Glutamatergic neuron (in vitro differentiated cells): ENCODE measurements at places on chromosomes 5 and 9. TPM values are rescaled to one million over a fixed set of nuclear protein-coding genes. Genes with fewer than 3 reads are reported as not detected.

PPP3R2 gene
- not detected for total RNA-seq

SHB gene
- total RNA-seq, result 31.7 TPM

LOX gene
- 0.27 TPM for total RNA-seq

SLC34A3 gene
- total RNA-seq, result not detected

RASGEF1C gene
- total RNA-seq, result 21.1 TPM

PLAC8L1 gene
- total RNA-seq, result 2.2 TPM

ROPN1L gene
- not detected for total RNA-seq

CCL27 gene
- 1.7 TPM for total RNA-seq

DNA sequence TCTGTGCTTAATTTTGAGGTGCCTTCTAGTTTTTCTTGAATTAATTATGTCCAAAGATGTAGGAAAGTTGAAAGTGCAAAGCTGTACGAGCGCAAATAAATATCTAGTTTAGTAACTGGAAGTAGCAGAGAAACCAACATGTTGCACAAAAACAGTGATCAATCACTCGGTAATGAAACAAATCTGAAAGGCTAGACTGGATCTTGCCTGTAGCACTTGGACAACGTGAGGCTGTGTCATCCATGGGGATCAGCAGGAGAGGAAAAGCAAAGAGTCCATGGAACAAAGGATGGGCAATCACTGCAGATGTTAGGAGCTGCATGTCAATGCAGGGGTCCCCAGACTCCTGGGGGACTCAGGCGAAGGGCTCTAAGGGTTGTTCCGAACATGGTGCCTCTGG, 424.2 kb downstream of the IRX1 start:
- DNase-seq, result no peak

DNA sequence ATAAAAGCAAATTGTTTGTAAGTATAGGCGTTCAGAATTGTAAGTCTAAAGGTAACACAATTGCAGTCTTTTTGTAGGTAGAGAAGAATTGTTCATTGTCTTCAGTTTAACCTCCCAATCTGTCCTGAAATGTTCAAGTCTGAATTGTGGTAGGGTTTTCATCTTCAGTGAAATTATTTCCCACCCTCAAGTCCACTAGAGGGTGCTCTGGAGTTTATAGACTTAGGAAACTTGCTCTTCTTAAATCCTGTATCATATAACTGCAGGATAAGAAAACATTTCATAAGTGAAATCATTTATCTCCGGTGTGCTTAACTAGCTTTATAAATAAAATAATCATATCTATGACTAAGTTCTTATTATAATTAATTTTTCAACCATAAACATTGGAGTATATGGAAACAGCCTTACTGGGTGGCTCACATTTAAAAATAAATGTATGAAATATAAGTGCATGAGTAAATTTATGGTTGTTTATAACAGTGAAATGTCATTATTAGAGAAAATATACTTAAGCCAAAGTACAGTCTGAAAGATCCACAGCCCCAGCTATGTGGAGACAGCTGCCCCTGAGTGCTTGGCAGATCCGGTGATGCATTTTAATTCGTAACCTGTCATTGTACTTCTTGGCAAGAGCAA, 182.4 kb upstream of the OTULINL start:
- no peak for DNase-seq

GRCh38 chr5:38724301-38725030, 121.3 kb upstream of the OSMR start:
- no peak for DNase-seq

DNA sequence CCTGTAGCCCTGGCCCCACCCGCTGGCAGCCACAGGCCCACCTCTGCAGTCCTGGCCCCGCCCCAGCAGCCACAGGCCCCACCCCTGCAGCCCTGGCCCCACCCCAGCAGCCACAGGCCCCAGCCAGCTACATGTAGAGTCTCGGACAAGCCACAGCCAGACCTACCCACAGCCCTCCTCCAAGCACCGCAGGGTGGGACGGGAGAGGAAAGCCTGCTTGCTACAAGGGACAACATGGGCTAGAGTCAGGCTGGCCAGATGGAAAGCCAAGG, 49.5 kb upstream of the SARDH start:
- peak; percentile 57 for DNase-seq

DNA sequence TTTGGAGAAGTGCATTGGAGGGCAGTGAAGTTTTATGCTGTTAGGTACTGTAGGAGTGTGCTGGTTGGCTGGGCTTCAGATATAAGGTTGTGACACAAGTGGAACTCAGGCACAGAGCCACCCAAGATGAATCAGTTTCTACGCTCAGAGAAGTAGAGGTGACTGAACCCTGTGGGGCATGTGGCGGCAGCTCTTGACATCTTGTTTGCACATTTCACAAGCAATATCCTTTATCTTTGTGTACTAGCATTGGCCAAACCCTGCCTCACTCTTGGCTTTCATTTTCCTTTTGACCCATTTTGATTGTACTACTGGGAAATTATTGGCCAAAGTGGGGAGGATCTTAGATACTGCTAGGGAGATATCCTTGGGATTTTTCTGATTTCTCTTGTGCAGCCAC, 110.0 kb downstream of the PSAT1 start:
- no peak for DNase-seq

GRCh38 chr5:172530878-172531703, 76.8 kb upstream of the SH3PXD2B start:
- no peak for DNase-seq

- DNase-seq, result no peak
These were observed 117.4 kb downstream of the SLIT3 start for GRCh38 chr5:169183576-169183975.

- DNase-seq, result no peak
These were observed 64.2 kb upstream of the FST start for GRCh38 chr5:53416144-53416738.

DNA sequence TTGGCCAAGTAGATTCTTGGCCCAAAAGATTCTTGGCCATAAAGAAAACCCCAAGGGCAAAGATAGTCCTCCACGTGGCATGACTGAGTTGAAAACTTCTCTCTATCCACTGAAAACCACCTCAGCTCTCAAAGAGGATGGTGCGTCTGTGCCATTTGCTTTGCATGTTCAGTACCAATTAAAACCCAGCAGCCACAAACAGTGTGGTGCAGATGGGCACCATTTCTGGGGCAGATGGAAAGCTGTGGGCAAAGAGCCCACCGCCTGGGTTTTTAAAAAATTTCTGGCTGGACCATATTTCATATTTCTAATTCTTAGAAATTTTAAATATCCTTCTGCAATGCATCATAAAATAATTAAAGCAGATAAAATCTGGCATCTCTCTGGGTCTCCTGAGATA, 84.5 kb upstream of the PUM3 start:
- no peak for DNase-seq

DNA sequence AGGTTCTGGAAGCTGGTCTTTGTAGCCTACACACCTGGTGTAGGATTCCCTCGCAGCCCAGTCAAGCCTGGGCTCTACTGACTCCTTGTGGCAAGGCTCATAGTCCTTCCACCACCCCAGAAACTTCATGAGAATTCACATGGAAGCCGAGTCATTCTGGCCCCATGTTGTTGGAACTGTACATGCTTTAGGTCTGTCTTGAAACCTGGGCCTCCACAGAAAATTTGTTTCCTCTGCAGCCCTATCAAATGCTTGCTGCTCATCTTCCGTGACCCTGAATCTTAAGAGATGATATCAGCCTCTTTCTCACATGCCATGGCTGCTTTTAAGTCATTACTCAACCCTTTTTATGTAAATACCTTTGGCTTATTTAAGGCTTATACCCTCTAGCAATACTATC, 113.4 kb upstream of the GRHPR start:
- no peak for DNase-seq

- peak; percentile 64 for DNase-seq
These were observed 790 bp downstream of the PHF19 start for GRCh38 chr9:120875954-120876841.

- no peak for DNase-seq
These were observed 24.5 kb downstream of the PRRC2B start for GRCh38 chr9:131418143-131419025.

DNA sequence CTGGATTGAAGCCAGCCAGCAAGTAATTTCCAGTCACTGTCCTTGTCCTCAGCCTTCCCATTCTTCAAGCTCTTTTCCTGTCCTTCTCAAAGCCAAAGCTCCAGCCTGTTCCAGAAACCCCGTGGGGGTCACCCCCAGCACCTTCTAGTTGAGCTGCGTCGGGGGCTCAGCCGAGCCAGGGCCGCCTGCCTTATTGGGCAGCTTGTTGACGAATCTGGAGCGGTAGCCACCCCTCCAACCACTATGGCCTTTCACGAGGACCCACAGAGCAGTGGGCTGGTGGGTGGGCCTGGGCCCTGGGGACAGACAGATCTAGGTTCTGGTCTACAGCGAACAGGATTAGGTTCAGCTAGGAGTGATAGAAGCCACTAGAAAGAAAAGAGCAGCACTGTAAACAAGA, 47.3 kb downstream of the TSPAN17 start:
- no peak for DNase-seq

GRCh38 chr5:163658702-163659567, 153.5 kb downstream of the MAT2B start:
- peak; percentile 24 for DNase-seq

GRCh38 chr9:114829574-114830440, 24.0 kb upstream of the TNFSF15 start:
- no peak for DNase-seq

- no peak for DNase-seq
These were observed 76.8 kb downstream of the FGF10 start for GRCh38 chr5:44312374-44312773.

GRCh38 chr5:76620166-76620565, 3.0 kb downstream of the F2RL2 start:
- no peak for DNase-seq

DNA sequence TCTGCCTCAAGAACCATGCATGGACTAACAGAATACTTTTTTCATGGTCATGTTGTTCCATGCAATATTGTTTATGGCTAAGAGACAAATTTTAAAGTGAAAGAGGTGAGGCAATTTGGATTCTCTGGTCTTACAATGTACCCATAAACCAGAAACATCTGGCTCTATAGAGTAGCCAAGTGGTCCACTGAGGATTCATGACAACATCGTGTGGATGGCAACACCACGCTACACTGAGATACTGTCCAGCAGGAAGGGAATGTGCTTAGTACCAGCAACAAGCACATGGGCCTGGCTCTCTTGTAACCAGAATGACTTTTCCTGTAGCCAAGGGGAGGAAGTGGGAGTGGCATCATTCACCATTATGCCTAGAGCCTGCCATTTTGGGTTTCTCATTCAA, 218.2 kb downstream of the GADD45G start:
- DNase-seq, result no peak

DNA sequence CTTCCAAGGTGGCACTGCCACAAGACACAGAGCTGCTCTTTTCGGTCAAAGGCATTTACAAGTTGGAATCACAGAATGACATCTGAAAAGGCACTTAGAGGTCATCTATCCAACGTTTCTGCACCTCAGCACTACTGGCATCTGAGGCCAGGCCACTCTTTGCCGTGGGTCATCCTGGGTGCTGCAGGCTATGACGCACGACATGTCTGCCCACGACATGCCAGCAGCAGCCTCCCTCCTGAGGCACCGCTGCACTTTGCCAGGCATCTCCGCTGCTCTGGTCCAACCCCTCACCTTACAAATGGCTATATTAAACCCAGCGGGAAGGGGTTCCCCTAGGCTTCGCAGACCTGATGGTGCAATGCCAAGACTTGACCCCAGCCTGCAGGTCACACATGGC, 8.1 kb downstream of the SURF4 start:
- DNase-seq, result no peak

DNA sequence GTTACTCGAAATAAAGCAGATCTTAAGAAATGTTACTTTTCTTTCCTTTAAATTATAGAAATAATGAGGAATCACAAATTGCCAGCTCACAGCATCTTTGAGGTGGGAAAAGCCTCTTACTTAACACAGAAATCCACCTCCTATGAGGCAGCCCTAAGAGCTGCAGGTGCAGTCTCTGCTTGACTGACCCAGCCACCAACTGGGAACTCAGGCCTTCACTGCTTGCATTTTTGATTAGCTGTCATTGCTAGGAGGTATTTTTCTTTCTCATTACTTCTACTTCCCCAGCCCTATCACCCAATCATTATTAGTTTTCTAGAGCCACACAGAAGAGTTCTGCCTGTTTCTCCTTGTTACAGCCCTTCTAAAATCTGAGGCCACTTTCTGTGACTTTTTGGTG, 416.5 kb upstream of the KLF4 start:
- DNase-seq, result no peak

DNA sequence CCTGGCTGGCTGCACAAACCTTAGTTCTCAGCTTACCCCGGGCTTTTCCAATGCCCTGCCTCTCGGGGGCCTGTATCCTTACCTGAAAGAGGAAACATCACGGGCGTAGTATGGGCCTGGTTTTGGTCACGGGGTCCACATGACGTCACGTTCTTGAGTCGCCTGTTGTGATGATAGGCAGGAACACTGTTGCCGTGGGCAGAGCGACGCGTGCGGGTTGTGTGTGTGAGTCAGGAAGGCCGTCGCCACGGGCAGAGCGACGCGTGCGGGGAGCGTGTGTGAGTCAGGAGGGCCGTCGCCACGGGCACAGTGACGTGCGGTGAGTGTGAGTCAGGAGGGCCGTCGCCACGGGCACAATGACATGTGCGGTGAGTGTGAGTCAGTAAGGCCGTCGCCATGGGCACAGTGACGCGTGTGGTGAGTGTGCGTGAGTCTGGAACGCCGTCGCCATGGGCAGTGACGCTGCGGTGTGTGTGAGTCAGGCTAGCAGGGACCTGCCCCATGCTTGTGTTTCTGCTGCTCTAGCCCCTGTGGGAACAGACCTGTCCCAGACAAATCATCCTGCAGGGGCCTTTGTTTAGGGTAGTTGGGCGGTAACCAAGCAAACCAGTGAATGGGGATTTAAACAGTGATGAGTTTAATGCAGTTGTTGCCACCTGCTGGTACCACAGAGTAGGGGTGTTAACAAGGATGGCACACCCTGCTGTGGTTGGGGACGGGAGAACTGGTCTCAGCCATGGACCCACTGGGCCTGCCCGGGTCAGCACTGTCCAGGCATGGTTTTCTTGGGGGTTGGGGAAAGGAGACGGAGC, 19.8 kb downstream of the TRIP13 start:
- no peak for DNase-seq

DNA sequence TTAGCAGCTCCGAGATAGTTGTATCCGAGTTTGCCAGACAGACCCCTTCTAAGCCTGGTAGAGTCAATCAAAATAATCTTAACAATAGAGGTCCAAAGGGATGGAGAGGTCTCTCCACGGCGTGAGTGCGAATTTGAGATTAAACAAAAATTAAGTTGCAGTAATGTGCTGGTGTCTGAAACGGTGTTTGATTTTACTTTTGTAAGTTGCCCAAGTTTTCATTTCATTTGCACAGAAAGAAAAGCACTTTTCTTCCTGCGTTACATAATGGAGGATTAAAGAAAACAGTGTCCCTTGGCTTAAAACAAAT, 1.2 kb downstream of the IRX1 start:
- no peak for DNase-seq
